ENCODE measurements at places on chromosomes 1 and 21. TPM values are rescaled to one million over a fixed set of nuclear protein-coding genes. Genes with fewer than 3 reads are reported as not detected.

DNA sequence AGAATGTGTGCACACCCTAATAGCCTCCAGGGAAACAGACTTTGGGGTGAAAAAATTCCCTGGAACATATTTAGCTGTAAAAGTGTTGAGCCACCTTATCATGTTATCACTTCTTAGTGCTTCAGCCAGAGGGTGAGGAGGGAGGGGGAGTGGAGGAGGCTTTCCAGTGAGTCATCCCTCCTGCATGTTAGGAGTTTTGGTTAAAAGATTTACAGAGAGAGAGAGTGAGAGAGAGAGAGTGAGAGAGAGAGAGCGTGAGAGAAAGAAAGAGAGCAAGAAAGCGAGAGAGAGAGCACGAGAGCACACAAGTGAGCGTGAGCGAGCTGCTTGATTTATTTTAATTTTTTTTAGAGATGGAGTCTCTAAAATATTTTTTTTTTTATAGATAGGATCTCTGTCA is 13.5 kb upstream of the CACNA1E start:
- no peak for DNase-seq

DNA sequence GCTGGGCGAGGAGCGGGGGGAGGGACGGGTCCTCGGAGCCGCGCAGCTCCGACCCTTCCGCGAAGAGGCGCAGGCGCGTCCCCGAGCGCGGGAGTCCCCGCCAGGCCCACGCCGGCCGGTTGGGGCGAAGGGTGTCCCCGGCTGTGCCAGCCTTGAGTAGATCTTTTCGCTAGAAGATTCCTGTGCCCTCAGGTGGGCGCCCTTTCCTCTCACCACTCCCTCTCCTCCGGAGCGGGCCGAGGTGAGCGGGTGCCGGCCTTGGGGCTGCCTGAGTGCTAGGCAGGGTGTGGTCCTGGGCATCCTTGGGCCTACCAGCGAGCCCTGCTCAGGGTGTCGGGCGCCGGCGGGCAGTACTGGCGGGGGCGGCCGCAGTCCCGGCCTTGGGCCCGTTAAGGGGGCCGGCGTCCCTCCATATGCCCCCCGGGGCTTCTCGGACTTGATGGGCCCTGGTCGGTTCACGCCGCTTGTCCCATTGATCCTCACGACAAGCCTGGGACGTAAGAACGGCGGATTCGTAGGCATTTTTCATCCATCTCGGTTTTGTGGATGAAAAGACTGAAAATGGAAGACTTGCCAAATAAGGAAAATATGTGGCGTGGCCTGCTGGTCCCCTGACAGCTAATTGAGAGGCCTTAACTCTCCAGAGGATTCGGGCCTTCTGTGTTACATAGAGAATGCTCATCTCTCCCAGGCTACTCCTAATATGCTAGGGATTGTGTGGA is 712 bp downstream of the DEGS1 start:
- peak; percentile 76 for DNase-seq

UMODL1 gene
- 0.45 TPM for total RNA-seq

- no peak for DNase-seq
Observed at GRCh38 chr21:23249760-23250159, 2251.6 kb downstream of the NCAM2 start.

DNA sequence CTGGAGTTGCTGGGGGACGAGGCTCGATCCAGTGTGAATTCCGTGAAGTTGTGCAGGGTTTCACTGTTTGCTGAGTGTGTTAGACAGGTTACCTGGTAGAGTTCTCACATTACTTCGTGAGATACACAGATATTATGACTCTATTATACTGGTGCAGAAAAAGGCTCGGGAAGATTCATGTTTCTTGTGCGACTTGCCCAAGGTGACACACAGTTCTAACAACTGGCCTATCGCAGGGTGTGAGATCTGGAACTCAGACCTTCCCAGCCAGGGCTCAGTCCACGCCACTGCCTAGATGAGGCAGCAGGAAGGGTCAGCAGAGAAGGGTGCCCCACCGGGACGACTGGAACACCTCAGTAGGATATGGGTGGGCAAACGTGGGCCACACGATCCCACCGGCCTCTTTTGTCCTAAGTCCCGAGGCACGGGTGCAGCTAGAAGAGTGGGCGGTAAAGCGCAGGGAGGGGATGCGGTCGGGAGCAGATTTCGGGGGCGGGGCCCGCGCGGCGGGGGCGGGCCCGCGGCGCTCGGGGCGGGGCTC is 296 bp upstream of the RNPEP start:
- DNase-seq = peak; percentile 93

DNA sequence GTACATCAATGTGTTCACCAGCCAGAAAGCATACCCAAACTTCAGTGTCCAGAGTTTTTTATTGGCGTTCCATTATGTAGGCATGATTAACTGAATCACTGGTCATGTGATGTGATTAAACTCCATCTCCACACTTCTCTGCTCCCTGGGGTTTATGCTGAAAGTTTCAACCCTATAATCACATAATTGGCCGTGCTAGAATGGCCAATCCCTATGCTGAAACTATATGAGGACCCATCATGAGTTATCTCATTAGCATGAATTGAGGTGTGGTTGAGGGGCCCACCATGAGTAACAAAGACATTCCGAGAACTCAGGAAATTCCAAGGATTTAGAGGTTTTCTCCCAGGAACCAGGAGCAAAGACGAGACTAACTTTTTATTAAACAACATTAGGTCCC is 31.8 kb upstream of the FBXO28 start:
- no peak for DNase-seq

SHISA4 gene
- total RNA-seq = 30.6 TPM

GRCh38 chr1:4000811-4001251 is 100.8 kb upstream of the C1orf174 start:
- DNase-seq = peak; percentile 59

GRCh38 chr1:183810121-183810520 is 5.2 kb downstream of the RGL1 start:
- DNase-seq = no peak

SLFNL1 gene
- total RNA-seq = 1.0 TPM

GRCh38 chr1:48978413-48978812 is 201.7 kb upstream of the BEND5 start:
- no peak for DNase-seq

- DNase-seq = no peak
Observed at GRCh38 chr1:190679983-190680382, 202.3 kb upstream of the BRINP3 start.

DNA sequence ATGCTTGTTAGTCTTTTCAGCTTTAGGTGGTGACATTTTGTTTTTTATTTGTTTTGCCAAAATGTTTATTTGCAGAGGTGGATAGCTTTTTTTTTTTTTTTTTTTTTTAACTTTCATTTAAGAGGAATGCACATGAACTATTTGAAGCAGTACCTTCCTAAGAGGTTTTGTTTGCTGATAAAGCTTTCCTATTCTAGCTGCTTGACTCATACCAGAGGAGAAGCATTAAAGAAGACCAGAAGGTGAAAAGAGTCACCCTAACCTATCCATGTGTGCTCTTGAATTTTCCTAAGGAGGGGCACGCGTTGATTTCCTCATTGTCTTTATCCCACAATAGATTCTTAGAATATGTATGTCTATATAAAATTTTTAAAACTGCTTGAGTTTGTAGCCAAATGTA is 57.7 kb downstream of the PRDM2 start:
- DNase-seq = no peak

GRCh38 chr1:65297706-65298105 is 11.6 kb upstream of the DNAJC6 start:
- no peak for DNase-seq

GJB5 gene
- not detected for total RNA-seq

- DNase-seq = no peak
Observed at GRCh38 chr1:111571987-111572386, 47.6 kb upstream of the RAP1A start.

DNA sequence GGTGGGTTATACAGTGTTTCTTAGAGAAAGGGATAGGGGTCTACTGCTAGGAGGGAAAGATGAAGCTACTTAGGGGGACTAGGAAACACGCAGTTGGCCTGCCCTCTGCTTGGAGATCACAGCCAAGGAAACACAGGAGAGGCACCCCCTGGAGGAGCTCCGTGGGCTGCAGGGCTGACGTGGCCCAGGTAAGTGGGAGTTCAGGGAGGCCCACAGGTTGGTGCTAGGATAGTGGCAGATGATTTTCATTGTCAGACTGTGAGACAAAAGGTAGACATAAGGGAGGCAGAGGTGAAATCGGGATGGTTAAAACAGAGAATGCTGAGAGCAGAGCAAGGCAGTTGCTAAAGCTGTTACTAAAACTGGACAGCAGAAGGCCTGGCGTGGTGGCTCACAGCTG is 463.0 kb downstream of the DSCAM start:
- DNase-seq = no peak

DNA sequence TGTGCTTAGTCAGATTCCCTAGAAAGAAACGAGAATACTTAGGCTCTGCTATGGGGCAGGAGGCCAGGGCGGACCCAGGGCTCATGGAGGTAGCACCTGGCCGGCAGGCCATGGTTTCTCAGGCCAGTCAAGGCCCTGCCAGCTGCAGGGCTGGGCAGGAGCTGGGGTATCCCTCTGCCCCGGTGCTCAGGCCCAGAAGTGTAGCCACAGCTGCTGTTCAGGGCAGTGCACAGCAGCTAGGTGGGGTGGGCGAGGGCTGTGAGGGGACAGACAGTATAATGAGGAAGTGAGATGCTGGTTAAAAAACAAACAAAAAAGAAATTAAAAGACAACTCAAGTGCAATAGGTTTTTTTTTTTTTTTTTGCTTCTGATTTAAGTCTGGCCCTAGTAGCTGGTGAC is 34.0 kb upstream of the EDN2 start:
- no peak for DNase-seq

KCNC4 gene
- total RNA-seq = 18.2 TPM

- no peak for DNase-seq
Observed at GRCh38 chr1:151846686-151847237, 6.8 kb downstream of the THEM5 start.

GPR153 gene
- total RNA-seq = 17.0 TPM

All from aorta (tissue), 5 donors.